ENCODE measurements at places on chromosomes 13 and 19. TPM values are rescaled to one million over a fixed set of nuclear protein-coding genes. Genes with fewer than 3 reads are reported as not detected.

- peak overlapping the region; percentile 61 for H3K27ac ChIP-seq
- H3K27me3 ChIP-seq: no peaks in the 10 kb centered on the region
- no peak overlapping the region for H3K4me3 ChIP-seq
- H3K4me1 ChIP-seq: peaks cover 9% of the 10 kb centered on the region
- DNase-seq: peak; percentile 80
Observed at GRCh38 chr13:30125422-30126073, 181.8 kb downstream of the KATNAL1 start.

DNA sequence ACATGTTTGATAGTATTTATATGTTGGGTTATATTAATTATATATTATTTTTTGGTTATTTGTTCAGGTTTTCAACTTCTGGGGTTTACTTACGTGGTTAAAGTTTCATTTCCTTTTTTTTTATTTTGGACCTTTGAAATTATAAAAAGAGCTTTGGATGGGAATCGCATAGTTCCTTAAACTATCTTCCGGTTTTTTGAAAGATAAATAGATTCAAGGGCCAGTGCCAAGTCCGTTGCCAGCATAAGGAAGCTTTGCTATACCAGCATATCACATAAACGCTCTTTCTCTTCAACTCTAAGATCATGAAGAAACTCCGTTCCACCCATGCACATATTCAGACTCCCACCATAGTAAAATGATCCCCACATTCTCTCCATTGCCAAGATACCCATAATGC lies 7.4 kb upstream of the OXGR1 start:
- H3K27me3 ChIP-seq: no peaks in the 10 kb centered on the region
- DNase-seq: no peak
- no peak overlapping the region for H3K4me3 ChIP-seq
- no peaks in the 10 kb centered on the region for H3K4me1 ChIP-seq
- H3K36me3 ChIP-seq: no peaks in the 10 kb centered on the region

DNA sequence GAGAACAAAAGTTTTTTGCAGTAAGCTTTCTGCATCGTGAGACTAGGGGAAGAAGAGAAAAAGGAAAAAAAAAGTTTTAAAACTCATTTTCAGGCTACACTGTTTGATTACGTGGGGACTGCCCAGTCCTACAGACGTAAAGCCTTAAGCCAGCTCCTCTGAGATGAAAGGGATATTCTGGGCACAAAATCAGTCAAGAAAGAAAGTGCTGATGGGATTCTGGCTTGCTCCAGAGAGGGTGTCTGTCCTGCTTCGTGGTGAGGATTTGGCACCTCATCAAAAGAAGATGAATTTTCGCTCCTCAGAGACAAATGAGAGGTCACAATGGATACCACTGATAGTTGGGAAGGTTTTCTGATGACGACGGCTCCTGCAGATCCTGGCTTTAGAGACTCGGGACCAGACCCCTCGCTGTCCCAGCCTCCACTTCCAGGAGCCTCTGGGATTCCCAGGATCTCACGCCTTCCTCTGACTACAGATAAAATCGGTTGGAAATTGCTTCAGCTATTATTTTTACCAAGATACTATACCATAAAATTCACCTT lies 9.7 kb downstream of the TEX29 start:
- H3K4me3 ChIP-seq: no peak overlapping the region
- no peak overlapping the region for H3K27ac ChIP-seq
- H3K27me3 ChIP-seq: no peaks in the 10 kb centered on the region
- no peaks in the 10 kb centered on the region for H3K4me1 ChIP-seq
- no peaks in the 10 kb centered on the region for H3K36me3 ChIP-seq

- no peaks in the 10 kb centered on the region for H3K36me3 ChIP-seq
- no peak overlapping the region for H3K4me3 ChIP-seq
- peak overlapping the region; percentile 31 for H3K27ac ChIP-seq
- H3K27me3 ChIP-seq: no peaks in the 10 kb centered on the region
- no peak for DNase-seq
- H3K4me1 ChIP-seq: no peaks in the 10 kb centered on the region
Observed at GRCh38 chr19:5249526-5249925, 91.1 kb downstream of the PTPRS start.

GRCh38 chr13:100212904-100213553 lies 124.1 kb downstream of the PCCA start:
- no peaks in the 10 kb centered on the region for H3K36me3 ChIP-seq
- H3K27ac ChIP-seq: no peak overlapping the region
- no peak overlapping the region for H3K4me3 ChIP-seq
- no peaks in the 10 kb centered on the region for H3K27me3 ChIP-seq

The NMRK2 gene
- total RNA-seq: 1.8 TPM
